H4 (cell line): ENCODE measurements at places on chromosomes 7 and 10.

- DNase-seq: no peak
Measured at GRCh38 chr10:71657604-71658466, 61.7 kb downstream of the C10orf105 start.

DNA sequence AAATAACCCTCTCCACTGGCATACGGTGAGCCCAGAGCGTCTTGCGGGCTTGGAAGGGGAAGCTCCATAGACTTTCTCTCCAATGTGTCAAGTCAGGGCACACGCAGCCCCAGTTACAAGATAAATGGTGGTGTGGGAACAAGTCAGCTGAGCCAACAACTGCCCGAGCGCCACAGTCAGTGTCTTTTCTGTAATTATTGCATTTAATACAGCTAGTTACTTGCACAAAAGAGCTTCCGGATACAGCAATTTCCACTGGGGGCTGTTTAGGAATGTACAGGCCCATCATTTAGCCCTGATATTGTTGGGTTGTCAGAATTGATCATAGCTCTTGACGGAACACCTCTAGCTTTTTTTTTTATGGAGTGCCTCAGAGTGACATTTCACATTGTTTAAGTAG, 193.5 kb upstream of the SP8 start:
- no peak for DNase-seq

DNA sequence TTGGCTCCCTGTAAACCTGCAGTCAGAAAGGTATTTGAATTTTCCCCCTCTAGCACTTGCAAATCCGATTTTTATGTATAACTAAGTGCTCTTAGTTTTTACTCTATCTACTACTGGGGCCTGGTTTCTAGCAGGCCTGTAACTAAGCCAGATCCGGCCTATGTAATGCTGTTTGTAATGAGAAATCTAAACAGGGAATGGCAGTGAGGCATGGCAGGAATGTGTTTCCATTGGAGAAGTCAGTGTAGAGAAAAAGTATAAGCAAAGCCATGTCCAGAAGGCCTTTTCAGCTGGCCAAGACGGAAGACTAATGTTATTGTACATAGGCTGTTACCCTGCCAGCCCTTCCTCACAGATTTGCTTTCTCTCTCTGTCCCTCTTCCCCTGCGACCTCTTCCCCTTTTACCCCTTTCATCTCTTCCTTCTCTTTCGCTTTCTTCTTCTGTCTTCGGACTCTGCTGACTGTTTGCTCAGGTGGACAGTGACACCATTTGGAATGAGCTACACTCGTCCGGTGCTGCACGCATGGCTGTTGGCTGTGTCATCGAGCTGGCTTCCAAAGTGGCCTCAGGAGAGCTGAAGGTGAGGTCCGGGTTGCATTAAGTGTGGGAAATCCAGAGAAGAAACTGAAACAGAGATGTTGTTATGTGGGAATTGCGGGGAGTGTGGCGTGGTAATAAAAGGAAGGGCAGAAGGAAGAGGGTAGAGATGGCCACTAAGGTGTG, 297.5 kb downstream of the HDAC9 start:
- DNase-seq: no peak

GRCh38 chr7:128000854-128001265, 30.4 kb downstream of the LRRC4 start:
- DNase-seq: no peak

DNA sequence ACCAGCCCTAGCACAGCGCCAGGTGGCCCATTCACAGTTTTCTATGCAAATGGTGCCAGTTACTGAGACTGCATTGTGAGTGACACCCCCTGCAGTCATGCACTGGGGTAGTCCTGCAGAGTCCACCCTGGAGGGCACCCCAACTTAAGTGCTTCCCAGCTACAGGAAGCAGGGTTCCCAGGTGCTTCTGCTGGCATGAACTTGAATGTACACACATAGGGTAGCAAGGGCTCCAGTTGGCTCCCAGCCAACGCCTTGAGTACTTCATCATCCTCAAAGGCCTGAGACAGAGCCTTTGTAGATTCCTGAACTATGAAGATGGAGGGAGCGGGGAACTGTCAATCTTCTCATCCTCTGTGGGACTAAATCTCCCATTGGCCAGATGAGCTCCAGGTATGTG, 11.5 kb upstream of the NPFFR1 start:
- no peak for DNase-seq

GRCh38 chr7:604884-605531, 85.4 kb upstream of the PDGFA start:
- no peak for DNase-seq
